Kidney glomerular epithelial cell (primary cell): ENCODE measurements at places on chromosomes 5 and 9.

DNA sequence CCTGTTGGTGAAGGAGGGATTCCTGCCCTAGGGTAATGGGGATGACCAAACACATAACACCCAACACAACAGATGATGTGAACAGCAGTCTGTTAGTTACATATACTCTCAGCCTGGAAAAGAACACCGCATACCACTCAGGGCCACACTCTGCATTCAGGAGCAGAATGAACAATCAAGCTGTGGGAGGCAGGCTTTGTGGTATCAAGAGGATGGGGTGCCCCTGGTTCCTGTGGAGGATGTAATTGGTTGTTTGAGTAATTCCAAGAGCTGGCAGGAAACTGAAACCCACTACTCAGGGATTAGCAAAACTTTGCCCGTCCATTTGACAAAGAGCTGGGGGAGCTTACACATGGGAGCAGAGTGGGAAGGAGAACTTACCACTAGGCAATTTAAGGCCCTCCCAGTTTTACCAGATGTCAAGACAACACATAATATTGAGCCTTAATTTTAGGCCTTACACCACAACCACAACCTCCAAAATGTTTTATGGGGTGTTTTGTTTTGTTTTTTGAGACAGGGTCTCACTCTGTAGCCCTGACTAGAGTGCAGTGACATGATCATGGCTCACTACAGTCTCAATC lies 15.6 kb upstream of the PRKAA1 start:
- no peak for DNase-seq

GRCh38 chr5:76367623-76368371 lies 35.3 kb upstream of the IQGAP2 start:
- DNase-seq, result no peak

DNA sequence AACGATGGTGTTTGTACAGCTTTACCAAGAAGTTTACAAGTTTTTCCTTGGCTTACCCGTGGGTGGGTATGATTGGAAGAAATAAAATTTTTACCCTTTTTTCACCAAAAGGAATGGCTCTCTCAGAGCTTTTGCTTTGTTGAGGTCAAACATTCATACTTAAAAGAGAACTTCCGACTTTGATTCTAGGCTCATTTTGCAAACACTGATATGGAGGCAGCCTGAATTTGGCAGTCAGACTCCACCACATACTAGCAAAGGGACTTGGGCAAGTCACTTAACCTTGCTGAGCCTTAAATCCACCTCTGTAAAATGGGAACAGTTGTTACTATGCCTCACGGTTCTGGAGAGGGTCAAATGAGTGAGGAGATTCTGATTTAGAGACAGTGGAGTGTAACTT lies 153.5 kb downstream of the PRKACG start:
- DNase-seq, result no peak

DNA sequence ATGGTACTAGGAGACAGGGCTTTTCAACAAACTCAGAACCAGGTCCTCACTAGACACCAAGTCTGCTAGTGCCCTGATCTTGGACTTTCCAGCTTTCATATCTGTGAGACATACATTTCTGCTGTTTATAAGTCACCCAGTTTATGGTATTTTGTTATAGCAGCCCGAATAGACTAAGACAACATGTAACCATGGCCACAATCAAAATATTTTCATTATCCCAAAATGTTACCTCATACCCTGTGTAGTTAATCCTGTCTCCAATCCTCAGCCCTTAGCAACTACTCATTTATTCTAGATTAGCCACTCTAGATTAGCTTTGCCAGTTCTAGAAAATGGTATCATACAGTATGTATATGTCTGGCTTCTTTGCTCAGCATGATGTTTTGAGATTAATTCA lies 6.3 kb upstream of the ATG10 start:
- no peak for DNase-seq

DNA sequence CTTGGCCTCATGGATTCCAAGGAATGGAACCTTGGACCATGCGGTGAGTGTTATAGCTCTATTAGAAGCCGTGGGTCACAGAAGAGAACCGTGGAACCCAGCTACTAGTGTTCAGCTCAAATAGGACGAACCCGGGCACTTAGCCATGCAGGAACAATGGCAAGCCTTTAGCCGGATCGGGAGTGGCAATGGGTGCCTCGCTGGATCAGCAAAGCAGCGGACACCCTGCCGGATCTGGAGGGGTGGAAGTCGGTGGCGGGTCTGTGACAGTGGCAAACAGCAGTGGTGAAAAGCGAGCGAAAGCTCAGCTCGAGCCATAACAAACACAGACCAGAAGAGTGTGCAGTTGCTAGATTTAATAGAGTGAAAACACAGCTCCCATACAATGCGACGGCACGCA lies 2.4 kb upstream of the CDO1 start:
- no peak for DNase-seq

DNA sequence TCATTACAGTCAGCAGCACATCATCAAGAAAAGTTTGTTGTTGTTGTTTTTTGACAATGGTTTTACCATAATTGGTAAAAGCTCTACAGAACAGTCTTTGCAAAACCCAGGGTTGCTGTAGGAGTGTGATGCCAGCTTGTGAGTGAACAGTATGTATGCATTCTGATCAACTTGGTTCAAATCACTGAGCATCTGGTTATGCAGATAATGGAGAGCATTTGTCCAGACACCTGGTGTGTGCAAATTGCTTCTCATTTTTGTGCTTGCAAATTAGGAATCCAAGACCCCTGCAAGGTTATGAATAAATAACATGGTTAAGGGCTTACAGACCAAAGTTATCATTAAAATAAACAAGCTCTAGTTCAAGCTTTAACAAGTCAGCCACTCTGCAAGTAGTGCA lies 448.7 kb upstream of the ACTBL2 start:
- DNase-seq, result no peak

DNA sequence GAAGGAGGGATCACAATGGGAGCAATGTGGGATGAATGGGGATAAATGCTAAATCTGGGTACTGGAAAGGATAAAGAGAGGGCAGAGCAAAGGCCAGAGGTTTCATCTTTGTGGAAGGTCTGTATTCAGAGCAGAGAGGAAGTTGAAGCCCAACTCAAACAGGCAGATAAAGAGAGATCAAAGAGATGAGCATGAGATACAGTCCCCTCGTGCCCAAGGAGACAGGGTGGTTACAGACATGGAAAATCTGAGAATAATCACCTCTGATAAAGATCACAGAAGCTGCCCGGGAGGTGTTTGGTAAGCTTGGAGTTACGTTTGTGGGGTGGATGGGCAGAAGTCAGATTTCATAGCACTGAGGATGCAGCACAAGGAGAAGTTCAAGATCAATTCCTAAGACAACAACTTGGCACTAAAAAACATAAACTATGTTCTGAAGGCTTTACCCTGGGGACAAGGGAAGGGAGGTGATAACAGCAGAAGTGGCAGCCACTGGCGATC lies 459 bp upstream of the ERAP2 start:
- DNase-seq, result no peak

- no peak for DNase-seq
Observed at GRCh38 chr5:21219251-21219650, 1231.3 kb upstream of the CDH18 start.

DNA sequence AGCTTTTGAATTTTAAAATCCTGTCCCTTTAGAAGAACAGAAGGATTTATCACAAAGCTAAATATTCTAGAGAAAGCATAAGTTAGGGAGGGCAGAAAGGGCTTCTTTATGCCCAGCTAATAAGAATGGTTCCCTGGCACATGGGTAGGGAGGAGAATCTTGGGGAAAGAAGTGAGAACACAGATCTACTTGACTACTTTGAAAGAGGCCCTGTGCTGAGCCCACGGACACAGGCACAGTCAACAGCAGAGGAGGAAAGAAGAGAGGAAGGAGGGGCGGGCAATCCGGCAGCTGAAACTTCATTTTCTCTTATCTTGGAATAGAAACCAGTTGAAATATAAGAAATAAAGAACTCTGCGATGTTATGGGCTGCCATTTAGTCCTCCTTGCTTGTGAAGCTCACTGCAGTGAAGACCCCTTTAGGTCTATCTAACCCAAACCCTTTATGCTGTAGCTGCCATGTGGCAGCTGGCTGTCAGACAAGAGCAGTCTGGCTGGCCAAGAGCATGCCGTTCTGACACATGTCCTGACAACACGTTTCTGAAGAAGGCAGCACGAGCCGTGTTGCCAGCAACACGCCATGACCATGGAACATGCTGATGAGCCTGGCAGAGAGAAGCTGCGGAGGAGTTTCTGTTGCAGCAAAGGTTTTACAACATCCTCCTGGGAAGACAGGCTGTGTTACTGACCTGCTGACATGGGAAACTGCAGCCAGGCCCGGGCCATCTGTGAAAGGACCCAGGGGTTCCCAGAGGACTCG lies 34.2 kb downstream of the ABLIM3 start:
- no peak for DNase-seq
